ENCODE measurements at places on chromosomes 12 and 14.

- DNase-seq = no peak
Measured at GRCh38 chr14:42323426-42323825, 716.8 kb downstream of the LRFN5 start.

DNA sequence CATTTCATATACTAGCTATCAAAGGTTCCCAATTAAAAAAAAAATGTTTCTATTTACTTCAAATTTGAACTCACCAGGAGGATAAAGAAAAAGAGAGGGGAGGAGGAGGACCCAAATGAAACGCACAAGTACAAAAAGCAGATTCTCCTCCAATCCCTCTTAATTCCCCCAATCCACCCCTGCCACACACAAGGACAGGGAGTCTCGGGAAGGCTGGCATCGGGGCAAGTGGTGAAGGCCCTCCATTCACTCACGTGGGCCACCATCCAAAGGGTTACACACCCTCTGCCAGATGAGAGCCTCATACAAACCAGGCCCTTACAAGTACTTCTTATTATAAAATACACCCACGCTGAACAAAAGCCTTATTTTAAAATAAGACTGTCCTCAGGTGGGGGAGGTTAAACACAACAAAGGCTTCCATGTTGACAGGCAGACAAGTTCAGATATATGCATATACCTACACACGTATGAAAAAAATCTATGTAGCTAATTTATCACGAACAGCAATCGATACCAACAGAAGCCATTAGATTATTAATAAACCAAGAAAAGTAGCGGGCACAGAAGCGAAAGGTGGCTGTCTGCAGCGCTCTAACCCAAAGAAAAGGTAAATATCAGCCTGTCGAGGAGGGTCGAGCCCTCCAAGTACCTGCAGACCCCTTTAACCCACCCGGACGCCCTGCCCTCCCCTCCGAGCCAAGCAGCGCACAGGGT, 1.5 kb downstream of the ATP2B1 start:
- peak; percentile 50 for DNase-seq

GRCh38 chr14:72643317-72643801, 250.5 kb downstream of the DPF3 start:
- peak; percentile 69 for DNase-seq

DNA sequence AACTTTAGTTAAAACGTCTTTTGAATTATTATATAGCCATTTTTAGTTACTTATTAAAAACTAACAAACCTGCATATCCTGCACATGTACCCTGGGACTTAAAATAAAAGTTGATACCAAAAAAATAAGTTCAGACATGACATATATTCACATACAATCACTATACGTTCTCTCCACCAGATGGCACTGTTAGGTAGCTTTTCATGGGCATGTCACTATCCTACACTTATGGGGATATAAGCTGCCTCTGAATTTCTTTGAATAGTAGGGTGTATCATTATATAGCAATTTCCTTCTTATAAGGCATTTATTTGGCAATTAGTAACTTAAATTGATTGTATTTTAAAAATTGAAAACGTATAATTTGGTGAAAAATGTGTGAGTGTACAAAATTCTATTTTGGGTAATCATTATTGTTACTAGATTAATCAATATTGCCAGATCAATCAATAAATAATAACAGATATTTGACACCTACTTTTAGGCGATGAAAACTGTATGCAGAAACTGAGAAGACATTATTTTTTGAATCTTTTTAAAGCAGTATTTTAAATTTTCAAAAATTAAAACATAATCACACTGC, 31.8 kb upstream of the OR10A7 start:
- DNase-seq = peak; percentile 43

GRCh38 chr14:66288511-66288910, 197.7 kb upstream of the CCDC196 start:
- DNase-seq = no peak

GRCh38 chr12:104083769-104084475, 19.6 kb downstream of the HCFC2 start:
- no peak for DNase-seq

GRCh38 chr14:95573313-95573712, 38.5 kb downstream of the GLRX5 start:
- no peak for DNase-seq

- peak; percentile 80 for DNase-seq
Measured at GRCh38 chr14:55446127-55446736, 5.8 kb upstream of the TBPL2 start.

DNA sequence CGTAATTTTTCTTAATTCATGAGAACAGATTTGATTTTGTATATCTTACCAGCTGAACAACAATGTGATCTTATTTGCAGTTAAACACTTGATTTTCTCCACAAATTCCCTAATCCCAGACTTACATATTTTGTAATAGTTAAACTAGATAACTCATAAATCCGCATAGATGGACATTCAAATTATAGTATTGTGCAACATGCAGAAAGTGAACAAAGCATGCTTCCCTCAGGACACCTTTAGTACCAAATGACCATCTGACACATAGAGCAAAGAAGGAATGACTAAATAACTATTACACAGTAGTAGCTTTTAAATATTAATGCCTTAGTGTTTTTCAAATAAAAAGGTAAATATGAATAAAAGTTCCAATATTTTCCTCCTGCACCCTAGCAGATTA, 88.9 kb downstream of the PAWR start:
- DNase-seq = no peak

DNA sequence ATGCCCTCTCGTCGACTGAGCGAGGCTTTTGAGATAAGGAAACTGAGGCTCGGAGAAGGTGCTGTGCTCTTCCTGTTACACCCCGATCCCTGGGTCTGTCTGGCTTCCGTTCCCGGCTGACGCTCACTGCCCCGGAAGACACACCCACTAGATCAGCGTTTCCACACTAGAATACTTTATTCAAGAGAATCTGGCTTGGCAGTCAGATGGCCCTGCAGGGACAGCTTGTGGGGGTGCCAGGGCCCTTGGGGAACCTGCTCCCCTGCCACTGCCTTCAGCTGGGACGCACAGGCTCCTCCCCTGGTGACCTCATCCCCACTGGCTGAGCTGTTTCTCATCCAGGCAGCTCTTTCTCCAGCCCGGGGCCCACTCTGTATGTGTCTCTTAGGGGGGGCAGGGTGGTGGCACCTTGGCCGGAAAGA, 13.7 kb downstream of the PGF start:
- no peak for DNase-seq

- DNase-seq = no peak
Measured at GRCh38 chr12:91819132-91819447, 326.6 kb downstream of the BTG1 start.

GRCh38 chr12:24741216-24741615, 207.7 kb downstream of the BCAT1 start:
- DNase-seq = no peak

DNA sequence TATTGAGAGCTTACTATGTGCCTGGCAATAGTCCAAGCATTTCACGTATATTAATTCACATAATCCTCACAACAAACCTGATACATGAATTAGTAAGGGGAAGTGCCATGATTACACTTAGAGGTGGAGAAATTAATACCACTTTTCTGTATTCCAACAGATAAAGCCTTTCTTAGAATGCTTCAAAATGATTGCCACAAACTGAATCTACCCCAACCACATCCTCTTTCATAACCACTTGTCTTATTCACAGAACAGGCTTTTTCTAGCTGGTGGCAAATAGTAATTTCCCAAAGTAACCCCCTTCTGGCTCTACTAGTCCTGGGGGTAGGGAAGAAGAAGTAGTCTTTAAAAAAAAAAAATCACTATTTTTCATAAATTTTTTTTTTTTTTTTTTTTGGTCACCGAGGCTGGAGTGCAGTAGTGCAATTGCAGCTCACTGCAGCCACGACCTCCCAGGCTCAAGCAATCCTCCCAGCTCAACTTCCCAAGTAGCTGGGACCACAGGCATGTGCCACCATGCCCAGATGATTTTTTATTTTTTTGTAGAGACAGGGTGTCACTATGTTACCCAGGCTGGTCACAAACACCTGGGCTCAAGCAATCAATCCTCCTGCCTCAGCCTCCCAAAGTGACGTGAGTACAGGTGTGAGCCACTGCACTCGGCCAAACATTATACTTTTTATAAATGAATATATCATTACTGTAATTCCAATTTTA, 59.0 kb upstream of the ARID2 start:
- DNase-seq = no peak

DNA sequence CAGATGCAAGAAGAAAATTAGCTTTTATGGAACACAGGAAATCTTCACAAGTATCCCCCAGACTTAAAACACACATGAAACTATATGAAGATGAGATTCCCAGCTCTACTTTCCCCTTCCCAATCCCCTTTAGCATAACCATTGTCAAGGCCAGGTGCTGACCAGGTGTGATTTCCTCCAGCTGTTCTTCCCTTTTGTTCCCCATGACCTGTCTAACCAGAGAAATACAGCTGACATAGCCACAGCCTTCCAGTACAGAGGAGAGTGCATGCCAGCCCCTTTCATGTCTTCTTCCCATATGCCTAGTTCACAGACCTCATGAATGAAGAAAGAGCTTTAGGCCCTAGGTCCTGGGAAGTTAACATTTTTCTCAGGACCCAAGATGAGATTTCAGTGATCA, 43.5 kb upstream of the FKBP4 start:
- no peak for DNase-seq

DNA sequence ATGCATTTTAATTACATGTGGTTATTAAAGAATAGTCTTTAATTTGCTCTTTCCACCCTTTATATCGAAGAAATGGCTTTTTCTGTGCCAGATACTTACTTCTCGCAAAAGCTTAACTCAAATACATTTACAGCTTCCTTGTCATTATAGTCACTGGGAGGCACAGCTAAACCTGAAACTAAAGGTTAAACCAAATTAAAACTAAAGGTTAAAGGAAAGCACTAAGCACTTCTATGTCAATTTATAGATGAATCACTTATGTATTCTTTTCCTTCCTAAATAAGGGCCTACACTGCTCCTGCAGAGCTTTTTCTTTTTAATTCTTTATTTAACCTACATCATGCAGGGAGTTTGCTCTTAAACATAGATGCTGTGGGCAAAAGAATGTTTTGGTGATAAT, 9.1 kb downstream of the C14orf93 start:
- no peak for DNase-seq

DNA sequence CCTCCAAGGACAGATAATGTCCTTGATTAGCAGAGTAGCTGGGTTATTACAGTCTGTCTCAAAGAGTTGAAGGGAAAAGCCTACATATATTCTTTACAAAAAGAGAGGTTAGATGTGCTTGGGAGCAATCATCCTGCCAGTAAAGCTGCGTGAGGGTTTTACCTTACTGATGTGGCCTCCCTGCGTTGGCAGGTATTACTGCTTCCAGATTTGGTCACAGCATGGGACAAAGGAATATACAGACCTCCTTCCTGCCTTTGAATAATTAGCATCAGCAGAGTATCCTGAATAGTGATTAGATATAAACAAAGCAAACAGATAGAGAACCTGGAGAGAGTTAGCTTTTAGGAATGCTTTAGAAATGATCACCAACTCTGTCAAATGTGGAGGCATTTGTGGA, 69.6 kb downstream of the TMTC2 start:
- DNase-seq = no peak

DNA sequence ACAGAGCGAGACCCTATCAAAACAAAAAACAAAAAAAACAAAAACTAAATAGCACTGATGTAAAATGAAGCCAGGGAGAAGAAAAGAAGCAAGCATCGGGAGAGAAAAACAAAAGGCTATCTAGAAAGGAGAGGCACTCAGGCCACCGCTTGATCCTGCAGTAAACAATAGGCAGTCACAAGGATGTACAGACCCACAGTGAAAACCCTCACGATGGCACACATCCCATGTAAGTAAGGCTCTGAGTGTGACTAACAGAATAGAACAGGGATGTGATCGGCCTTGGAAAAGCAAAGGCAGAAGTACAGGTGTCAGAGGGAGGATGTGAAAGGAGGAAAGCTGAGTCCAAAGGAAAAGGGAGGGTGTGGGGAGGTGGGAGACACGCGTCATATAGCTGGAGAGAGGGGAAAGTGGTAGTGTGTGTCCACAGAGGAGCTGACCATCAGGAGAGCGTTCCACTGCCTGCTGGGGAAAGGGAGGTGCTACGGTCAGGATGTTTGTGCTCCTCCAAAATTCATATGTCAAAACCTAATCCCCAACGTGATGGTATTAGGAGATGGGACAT, 31.5 kb downstream of the CAMKK2 start:
- no peak for DNase-seq

GRCh38 chr12:92803903-92804302, 101.1 kb downstream of the PLEKHG7 start:
- no peak for DNase-seq

DNA sequence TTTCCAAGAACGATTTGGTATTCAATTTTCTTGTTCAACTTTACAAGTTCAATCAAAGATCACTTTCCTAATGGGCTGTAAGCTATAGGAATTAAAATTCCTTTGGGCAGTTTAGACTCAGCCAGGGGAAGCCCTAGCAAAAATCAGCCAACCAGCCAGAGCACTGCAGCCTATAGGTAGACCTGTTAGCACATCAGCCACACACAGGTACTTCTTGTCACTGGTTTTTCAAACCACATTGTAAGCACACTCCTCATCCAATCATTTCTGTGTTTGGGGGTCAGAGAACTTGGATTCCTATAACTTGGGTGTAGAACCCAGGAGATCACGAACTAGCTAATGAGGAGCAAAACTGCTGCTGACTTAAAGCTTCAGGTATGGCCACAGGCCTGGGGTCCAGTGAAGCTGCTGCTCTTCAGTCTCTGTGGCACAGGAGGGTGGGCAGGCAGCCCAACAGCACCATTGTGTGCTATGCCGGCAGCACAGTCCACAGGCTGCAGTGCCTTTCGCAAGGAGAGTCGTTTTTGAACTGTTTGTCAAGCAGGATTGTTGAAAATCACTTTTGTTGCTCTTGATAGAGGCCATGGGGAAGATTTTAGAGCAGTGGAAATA, 87.3 kb upstream of the RFX4 start:
- DNase-seq = no peak

- peak; percentile 28 for DNase-seq
Measured at GRCh38 chr12:71780237-71780822, 25.7 kb downstream of the RAB21 start.

DNA sequence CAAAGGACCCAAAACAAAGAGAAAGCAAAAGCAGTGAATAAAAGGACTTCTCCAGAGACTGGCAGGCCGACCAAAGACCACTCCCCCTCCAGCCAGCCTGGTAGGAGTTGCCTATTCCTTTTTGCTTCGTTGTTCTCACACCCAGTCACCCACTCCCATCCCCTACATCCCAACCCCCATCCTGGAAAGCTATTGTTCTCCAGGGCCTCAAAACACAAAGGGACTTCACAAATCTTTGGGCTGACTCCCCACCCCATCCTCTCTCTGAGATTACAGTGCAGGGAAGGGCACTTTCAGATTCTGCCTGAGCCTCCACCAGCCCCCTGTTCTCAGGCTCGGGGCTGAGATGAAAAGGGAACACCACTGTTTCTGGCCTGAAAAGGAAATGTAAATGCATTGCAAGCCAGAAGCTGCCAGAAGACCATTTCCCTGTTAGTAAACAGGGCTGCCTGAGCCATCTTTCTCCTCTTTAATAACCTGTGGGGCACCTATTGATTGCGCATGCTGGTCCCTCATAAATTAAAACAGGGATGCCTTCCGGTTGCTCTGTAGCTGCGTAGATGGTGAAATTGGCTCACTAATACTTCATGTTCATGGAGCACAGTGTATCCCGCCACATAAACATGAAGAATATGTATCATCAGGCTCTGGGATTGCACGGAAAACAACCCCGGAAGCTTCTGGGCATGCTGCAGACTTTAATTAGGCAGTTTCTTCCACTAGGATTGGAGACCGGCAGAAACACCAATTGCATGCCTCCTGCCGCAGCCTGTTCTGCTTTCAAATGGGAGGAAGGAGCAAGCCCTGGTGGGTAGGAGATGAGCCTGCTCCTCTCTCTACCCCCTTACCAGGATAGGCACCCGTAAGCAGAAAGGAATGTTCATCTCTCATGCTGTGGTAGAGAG, 130.3 kb upstream of the FUT8 start:
- no peak for DNase-seq

- no peak for DNase-seq
Measured at GRCh38 chr12:50120953-50121352, 8.9 kb downstream of the COX14 start.

All from A549 (cell line).